ENCODE measurements at places on chromosomes 1 and 21.
A peak's percentile ranks its signal among the peaks of the same experiment; 100 is the strongest.

GRCh38 chr21:44434568-44434925 lies 20.8 kb upstream of the LRRC3 start:
- DNase-seq = no peak

- DNase-seq = no peak
These were observed 67.4 kb downstream of the WLS start for GRCh38 chr1:68164918-68165317.

GRCh38 chr21:45409466-45410150 lies 4.6 kb downstream of the COL18A1 start:
- DNase-seq = no peak

DNA sequence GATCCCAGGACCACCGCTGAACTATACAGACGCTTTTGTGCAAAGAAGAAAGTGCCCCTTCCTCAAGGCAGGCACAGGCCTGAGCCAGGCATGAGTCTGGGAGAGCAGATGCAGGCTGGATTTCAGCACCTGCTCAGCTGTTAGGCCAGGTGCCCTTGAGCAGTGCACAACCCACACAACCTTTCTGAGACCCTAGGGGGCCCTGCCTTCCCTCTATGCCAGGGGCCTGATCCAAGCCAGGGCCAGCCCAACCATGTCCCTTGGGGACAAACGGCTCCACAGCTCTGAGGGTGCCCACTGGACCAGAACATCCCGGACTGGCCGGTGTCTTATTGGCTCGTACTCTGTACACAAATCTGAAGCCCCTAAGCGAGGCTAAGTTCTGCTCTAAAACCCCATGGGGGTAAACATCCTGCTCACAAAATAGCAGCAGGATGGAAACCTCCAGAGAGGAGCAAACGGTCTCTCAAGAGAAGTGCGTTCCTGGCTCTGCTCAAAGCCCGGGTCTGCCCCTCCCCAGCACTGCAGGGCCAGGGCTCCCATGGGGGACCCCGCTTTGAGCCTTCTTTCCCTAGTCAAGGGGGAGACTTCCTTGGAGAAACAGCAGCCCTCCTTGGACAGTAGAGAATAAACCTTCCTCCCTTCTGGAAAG lies 275.1 kb downstream of the NPHP4 start:
- DNase-seq = no peak

DNA sequence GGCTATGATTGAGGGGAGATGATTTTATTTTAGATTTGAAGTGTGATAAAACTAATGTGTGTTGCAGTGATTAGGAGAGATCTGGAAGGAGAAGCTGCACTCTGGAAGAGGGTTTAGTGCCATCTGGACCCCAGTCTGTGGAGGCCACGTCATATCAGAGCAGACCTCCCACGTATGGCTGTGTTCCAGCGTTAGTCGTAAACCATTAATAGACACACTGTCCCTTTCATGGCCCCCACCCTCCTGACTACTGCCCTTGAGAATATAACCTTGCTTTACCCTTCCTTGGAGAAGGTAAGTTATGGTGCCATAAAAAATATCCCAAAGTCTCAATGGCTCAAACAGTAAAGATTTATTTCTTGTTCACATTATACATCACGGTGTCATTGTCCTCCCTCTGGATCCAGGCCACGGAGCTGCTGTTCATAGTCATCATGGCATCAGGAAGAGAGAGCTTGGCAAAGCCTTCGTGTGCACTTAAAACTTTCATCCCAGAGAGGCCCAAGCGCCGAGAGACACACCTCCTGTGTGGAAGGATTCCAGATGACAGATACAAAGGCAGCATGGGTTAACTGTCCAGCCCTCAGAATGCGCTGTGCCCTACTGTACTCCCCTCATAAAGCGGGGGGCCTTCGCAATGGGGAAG lies 33.2 kb downstream of the RHOU start:
- DNase-seq = no peak

- DNase-seq = no peak
These were observed 98.9 kb downstream of the CSMD2 start for GRCh38 chr1:34066166-34066565.

- no peak for DNase-seq
These were observed 109.5 kb upstream of the KIF26B start for GRCh38 chr1:245045087-245045881.

GRCh38 chr1:231274119-231274825 lies 33.3 kb downstream of the GNPAT start:
- DNase-seq = no peak

GRCh38 chr1:33455539-33456501 lies 16.6 kb upstream of the ZSCAN20 start:
- DNase-seq = no peak

GRCh38 chr1:65471861-65472332 lies 51.4 kb downstream of the LEPR start:
- DNase-seq = no peak

DNA sequence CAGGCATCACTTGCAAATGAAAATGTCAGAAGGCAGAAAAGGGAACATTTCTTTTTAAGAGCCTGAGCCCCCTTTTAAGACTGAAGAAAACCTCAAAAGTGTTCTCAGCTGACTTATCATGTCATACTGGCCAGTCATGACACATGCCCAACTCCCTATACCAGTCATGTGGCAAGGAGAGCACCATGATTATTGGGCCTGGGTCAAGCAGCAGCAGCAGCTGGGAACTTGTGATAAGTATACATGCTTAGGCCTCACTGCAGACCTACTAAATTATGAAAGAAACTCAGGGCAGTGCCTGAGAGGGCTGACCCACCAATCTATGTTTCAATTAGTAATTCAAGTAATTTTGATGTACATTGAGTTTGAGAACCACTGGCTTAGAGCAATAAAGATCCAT lies 8.6 kb downstream of the RO60 start:
- no peak for DNase-seq

- no peak for DNase-seq
These were observed 253.3 kb upstream of the VAMP3 start for GRCh38 chr1:7517611-7518330.

DNA sequence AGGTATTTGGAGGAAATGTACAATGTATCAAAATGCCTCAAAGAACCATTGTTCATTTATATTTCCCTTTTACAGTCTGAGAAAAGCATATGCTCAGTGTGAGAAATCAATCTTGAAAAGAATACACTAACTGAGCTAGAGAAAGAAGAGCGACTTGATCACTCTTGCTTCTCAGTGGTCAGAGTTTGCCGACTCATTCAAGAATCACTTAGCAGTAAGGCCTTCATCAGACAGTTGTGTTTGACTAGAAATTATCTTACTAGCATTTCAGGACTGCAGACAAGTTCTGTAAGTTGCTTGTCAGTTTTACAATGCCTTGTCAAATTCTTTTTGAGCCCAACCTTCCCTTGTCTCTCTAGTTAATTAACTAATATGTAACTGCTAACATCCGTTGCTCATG lies 12.9 kb downstream of the RGS18 start:
- no peak for DNase-seq

GRCh38 chr21:21612466-21612865 lies 614.3 kb downstream of the NCAM2 start:
- DNase-seq = no peak

DNA sequence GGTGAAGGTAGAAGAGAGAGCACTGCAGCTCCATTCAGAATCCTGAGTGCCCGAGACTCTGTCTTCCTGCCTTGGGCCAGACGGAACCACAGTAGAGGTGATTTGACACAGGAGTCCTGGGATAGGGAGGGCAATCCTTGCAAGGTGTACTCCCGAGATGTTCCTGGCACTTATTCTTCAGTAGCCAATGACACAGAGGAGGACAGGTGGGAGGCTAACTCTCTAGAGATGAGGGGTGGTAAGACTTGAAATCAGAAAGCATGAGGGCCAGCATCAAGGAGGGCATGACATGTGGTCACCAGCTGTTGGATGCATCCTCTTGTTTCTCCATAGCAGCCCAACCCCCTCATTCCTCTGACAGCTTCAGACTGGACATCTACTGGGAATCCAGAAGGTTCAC lies 56.3 kb downstream of the CSMD2 start:
- no peak for DNase-seq

DNA sequence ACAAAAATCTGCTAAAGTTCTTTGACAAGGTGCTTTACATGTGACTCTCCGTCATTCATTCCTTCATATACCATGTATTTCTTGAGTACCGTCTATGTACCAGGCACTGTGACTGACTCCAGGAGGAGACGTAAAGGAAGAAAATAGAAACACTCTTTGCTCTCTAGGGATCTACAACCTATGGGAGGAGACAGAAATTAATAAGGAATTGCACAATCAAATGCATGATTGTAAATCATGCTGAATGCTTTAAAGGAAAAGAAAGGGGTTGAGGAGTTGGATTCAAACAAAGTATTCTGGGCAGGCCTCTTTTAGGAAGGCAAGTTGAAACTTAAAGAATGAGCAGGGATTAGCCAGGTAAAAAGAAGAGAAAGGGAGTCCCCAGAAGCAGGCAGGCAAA lies 239.1 kb upstream of the FGGY start:
- DNase-seq = no peak

DNA sequence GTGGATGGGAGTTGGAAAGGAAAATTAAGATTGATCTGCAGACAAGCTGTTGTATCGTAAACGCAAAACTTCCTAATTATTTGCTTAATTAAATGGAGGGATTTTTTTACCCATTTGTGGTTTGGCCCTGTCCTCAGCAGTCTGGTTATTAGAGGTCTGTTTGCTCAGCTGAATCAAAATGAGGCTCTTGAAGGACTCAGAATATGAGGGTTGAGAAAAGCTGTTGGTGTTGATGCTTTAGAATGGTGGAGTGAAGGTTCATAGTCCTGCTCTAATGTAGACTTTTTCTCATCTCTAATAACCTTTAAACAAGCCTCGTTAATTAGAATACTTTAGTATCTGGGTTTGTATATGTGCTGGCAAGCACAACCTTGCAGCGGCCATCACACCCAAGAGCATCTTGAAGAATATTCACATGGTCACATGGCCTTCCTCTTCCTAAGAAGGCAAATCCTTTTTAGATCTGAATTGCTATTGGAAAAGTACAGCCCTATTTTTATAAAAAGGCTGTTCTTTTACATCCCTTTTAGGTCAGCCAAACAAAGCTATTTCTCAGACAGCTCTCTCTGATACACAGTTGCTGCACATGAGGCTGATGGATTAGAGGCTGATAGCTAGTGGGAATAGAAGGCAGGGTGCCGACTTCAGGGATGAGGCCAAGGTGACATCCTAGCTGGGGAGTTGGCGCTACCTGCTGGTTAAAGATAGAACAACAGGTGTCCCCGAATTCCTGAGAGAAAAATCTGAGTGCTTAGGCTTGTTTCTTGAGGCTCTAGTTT lies 53.8 kb downstream of the MACF1 start:
- peak; percentile 40 for DNase-seq

DNA sequence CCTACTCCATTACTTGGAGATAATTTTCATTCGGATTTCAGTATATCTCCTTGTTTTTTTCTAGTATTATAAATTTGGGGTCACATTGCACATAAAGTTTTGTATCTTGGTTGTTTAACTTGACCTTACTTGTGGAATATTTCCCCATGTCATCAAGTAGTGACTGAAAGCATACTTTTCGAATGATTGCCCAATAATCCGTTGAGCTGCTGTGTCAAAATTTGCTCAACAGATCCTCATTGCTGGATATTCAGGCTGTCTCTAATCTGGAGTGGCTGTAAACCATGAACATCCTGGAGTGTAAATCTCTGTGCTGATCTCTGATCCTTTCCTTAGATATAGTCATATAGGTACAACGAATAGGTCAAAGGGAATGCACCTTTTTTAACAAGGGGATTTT lies 4.9 kb downstream of the NIPAL3 start:
- DNase-seq = no peak

DNA sequence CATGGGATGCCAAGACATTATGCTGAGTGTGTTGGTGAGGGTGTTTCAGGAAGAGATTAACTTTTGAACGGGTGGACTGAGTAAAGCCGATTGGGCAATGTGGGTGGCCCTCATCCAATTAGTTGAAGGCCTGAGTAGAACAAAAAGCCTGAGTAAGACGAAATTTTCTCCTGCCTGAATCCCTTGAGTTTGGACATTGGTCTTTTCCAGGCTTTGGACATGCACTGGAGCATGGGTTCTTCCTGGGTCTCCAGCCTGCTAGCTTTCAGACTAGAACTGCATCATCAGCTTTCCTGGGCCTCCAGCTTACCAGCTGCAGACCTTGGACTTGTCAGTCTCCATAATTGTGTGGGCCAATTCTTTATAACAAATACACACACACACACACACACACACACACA lies 63.6 kb downstream of the NIBAN1 start:
- DNase-seq = no peak

- no peak for DNase-seq
These were observed 21.0 kb upstream of the RAP1A start for GRCh38 chr1:111598544-111598943.

- DNase-seq = no peak
These were observed 76.7 kb downstream of the SIPA1L2 start for GRCh38 chr1:232553050-232553754.
